RPMI7951 (cell line): ENCODE measurements at places on chromosomes 12 and 14. TPM values are rescaled to one million over a fixed set of nuclear protein-coding genes. Genes with fewer than 3 reads are reported as not detected.

Gene NDUFA9
- total RNA-seq: 59.3 and 83.0 TPM in 2 replicates

- peak; percentile 49 for DNase-seq
Measured at GRCh38 chr12:52023182-52023975, 16.6 kb downstream of the TAMALIN start.

Gene PLCZ1
- not detected in 2 replicates for total RNA-seq

Gene FAM222A
- total RNA-seq: 0.24 and 0.39 TPM in 2 replicates

DNA sequence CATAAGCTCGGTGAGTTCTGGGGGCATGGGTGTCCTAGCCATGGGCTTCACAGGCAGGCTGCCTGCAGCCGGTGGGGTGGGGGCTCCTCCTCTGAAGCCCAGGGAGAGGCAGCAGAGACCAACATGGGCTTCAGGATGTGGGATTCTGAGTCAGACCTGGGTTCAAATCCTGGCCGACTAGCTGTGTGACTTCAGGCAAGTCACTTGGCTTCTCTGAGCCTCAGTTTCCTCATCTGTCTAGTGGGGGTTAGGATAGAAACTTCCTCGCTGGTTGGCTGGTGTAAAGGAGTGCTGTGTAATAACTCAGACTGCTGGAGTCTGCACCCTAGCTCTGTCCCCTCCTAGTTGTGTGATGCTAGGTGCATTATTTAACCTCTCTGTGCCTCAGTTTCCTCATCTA, 12.2 kb downstream of the RNFT2 start:
- DNase-seq: no peak

- no peak for DNase-seq
Measured at GRCh38 chr12:67449591-67450052, 180.5 kb downstream of the CAND1 start.

GRCh38 chr12:126457776-126458175, 1392.5 kb downstream of the AACS start:
- no peak for DNase-seq

Gene DHRS4L2
- total RNA-seq: 15.9 and 16.5 TPM in 2 replicates
